ENCODE measurements at places on chromosomes 13 and 19. TPM values are rescaled to one million over a fixed set of nuclear protein-coding genes. Genes with fewer than 3 reads are reported as not detected.

DACH1 gene
- not detected for total RNA-seq

ZSCAN18 gene
- 2.9 TPM for total RNA-seq

TEKTIP1 gene
- total RNA-seq: not detected

ZNF714 gene
- total RNA-seq: 2.1 TPM

PRRG2 gene
- 0.81 TPM for total RNA-seq

VSTM2B gene
- 0.09 TPM for total RNA-seq

GNA15 gene
- 0.07 TPM for total RNA-seq

ATP7B gene
- total RNA-seq: 2.1 TPM

MADCAM1 gene
- total RNA-seq: 0.33 TPM

NTN5 gene
- not detected for total RNA-seq

SMIM7 gene
- total RNA-seq: 70.0 TPM

NAPSA gene
- 1.3 TPM for total RNA-seq

FGF22 gene
- total RNA-seq: 1.2 TPM

KIR2DL1 gene
- not detected for total RNA-seq

SERPINE3 gene
- total RNA-seq: not detected

TNFSF9 gene
- total RNA-seq: 6.3 TPM

PDX1 gene
- total RNA-seq: 0.08 TPM

Data from A549 treated with CORT108297 at 1 μM for 4 hours (cell line).